ENCODE measurements at places on chromosomes 16 and 17. TPM values are rescaled to one million over a fixed set of nuclear protein-coding genes. Genes with fewer than 3 reads are reported as not detected.

GRCh38 chr17:82491533-82491932 lies 28.0 kb upstream of the FOXK2 start:
- DNase-seq = no peak

DNA sequence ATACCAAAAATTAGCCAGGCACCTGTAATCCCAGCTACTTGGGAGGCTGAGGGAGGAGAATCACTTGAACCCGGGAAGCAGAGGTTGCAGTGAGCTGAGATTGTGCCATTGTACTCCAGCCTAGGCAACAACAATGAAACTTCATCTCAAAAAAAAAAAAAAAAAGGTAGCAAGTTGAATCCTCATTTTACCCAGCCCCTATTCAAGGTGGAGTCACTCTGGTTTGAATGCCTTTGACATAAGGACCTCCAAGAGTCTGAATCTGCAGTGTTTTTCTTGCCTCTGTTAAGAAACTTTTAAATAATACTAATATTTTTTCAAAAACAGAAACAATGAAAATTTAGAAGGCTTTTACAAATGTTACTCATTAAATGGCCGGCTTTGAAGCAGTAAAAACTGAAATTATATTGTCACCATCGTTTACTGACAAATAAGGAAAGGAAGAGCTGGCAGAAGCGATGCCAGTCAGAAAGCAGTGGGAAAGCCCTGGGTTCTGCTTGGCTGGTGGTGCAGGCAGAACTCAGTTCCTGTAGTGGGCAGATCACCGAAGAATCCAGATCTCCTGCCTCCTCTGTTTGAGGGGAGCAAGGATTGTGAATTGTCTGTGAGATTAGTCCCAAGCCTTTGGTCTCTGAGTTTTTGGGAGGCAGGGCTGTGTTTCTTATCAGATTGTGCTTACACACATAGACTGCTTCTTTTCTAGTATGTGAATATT lies 99.7 kb upstream of the HAS3 start:
- DNase-seq = no peak

DNA sequence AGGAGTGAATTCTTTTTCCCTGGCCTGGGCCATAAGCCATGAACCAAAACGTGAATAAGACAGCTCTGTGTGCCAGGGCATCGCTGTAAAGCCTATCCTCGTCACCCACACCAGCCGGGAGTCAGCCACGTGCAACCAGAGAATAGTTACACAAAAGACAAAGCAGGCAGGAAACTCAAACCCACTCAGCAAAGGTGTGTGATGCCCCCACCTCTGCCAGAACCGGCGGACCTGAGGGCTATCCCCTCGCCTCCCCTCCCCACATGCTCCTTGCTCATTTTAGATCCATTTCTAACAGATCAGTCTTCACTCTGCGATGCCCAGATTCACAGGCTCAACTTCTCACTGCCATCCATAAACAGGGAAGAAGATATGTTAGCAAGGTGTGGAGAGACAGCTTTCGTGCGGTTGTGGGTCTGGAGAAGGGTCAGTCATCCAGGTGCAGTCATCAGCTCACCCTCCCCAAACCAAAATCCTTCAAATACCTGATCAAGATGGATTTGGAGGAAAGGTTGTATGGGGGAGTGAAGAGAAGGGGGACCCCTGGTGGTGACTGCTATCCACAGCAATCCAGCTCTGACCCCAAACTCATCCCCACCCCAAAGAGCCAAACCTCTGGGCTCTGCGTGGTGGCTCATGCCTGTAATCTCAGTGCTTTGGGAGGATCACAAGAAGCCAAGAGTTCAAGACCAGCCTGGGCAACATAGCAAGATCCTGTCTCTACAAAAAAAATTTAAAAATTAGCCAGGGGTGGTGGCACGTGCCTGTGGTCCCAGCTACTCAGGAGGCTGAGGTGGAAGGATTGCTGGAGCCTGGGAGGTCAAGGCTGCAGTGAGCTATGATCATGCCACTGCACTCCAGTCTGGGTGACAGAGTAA lies 219.2 kb downstream of the C16orf78 start:
- DNase-seq = no peak

GRCh38 chr16:29230671-29231096 lies 175.8 kb downstream of the NPIPB11 start:
- DNase-seq = peak; percentile 6

DNA sequence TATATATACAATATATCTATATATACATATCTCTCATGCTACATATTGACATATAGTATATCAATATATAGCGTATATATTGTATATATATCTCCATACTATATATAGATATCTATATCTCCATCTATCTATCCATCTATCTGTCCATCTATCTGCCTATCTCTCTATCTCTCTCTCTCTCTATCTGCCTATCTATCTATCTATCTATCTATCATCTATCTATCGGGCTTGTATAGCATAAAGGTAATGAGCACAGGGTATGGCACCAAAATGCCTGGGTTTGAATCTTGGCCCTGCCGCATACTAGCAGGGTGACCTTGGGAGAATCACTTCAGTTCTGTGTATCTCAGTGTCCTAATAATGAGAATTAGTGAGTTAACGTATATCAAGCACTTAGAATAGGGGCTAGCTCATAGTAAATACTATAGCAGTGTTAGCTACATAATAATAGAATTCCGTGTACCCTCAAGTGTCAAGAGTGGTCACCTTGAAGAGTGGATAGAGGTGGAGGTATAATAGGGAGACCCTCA lies 1.5 kb downstream of the ST6GALNAC1 start:
- DNase-seq = no peak

GRCh38 chr17:32835291-32835761 lies 41.6 kb downstream of the MYO1D start:
- no peak for DNase-seq

DNA sequence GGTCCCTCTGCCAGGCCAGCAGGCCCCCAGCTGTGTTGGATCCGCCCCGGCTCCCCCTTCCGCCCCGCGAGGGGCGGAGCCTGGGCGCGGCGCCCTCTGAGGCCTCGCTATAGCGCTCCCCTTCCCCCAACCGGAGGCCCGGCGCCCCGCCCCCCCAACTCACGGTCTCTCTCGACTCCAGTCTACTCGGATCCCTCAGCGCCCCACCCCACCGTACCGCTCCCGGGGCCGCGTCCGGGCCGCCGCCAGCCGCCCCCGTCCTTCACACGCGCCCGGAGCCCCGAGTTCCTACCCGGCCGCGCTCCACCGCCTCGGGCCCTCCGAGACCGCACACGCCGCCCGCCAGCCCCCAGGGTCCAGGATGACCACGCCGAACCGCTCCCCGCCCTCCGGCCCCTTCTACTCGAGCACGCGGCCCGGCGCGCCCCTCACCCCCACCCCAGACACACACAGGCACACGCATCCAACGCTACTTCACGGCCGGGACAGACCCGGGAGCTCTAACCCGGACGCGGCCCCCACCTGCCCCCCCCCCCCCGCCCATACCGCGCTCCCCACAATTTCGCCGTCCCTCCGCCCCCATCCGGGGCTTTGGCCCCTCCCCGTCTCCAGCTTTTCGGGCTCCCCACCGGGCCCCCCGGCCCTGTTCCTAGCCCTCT lies 1.4 kb downstream of the PHF23 start:
- peak; percentile 76 for DNase-seq

DNA sequence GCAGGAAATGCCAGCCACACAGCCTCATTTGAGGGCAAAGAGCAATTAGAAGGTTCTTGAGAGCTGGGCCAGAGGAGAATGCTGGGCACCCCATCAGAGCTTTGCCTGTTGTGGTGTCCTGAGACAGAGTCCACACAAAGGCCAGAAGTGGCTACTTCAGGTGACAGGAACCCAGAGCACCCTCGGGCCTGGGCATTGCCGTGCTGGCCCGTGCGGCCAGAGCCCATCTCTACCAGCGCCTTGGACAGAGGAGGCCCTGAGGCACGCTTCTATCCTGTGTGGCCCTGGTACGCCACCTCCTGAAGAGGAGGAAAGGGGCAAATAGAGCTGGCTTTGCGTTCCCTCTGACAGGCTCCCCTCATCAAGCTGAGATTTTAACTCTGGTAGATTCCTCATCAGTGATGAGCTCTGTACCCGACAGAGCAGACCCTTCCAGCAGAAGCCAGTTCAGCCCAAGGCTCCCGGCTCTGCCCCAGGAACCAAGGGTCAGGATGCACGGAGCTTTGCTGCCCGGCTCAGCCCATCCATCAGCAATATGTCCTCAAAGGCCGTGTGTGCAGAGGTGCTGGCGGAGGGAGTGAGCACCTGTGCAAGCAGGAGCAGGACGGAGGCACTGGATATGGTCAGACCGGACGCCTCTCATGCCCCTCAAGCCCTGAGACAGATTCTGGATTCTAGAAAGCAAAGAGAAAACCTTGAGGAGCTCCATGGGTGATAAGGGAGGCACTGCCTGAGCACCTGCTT lies 3.4 kb upstream of the RASD1 start:
- DNase-seq = no peak

- DNase-seq = no peak
Observed at GRCh38 chr16:47069313-47069712, 74.4 kb downstream of the NETO2 start.

- no peak for DNase-seq
Observed at GRCh38 chr16:57675741-57676551, 7.8 kb downstream of the ADGRG3 start.

DNA sequence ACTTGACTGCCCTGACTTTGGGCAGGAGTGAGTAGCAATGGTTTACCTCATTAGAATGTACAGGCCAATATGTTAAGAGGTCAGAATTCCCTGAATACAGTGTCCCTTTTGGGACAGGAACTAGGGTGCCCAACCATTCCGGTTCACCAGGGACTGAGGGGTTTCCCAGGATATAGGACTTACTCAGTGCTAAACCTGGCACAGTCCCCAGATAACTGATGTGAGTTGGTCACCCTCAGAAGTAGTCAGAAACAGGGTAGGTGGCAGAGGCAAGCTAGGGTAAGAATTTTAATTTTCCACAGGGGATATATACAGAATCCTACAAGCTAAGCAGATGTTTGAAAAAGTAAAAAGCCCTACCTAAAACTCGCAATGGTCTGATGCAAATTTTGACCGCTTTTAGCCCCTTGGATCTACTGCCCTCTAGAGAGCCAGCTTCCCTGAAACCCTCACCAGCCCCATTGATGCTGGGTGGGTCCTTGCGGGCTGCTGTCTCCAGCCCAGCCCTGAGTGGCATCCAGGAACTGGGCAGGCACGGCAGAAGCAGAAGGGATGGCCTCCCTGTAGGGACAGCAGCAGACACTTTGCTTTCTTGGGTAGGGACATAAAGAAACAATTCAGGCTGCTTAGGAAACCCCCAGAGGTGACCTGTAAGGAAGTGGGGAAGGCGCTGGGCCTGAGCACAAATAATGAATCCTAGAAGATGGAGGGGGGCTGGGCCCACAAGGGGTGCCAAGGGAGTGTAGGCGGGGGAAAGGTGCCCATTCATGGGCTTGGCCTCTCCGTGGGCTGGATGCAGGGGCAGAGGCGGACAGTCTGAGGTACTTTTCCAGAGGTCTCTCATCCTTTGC lies 434.8 kb downstream of the SLC39A11 start:
- no peak for DNase-seq

DNA sequence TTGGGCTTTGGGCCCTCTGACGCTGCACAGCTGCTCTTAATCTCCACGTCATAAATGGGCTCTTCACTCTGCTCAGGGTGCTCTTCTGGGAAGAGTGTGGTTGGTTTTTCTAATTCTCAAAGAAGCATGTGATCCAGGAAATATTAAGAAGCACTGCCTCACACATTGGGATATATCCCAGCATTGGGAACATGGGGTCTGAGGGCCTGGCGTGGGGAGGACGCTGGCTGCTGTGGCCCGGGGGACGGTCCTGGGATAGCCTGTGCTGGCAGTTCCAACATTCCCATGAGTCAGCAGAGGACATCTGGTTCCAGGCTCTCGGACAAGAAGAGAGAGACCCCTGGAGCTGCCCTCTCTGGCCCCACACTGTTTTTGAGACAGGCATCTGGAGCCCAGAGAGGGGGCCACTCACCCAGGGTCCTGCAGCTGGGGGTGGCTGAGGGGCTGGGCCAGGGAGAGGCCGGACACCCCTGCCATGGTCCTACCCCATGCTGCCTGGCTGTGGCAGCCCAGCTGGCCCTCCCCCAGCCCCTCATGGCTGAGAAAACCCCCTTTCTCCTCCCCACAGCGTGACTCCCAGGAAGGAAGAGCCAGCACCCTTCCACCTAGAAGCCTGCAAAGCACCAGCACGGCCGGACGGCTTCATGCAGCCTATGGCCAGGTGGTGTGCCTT lies 58.8 kb downstream of the NT5M start:
- no peak for DNase-seq

DNA sequence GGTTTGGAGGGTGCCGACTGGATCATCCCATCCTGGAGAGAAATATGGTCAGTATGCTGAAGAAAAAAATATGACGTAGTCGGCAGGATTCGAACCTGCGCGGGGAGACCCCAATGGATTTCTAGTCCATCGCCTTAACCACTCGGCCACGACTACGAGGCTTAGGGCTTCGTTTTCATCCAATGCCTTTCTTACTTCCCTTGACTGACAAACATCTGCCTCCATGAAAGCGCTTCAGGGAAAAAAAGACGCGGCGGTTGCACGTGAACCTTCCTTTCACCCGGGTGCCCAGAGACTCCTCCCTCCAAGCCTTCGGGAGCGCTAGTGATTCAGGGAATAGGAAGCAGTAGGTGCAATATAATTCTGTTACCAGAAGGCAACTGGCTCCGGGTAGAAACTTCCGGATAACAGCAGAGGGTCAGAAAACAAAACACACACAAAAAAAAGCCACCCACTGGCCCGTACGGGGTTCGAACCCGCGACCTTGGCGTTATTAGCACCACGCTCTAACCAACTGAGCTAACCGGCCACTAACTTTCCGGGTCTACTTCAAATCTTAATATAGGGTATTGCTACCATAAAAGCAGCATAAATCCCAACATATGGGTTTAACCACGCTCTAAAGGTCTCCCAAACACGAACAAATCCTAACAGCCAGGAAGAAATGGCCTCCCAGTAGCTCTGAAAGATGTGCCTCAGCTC lies 16.3 kb upstream of the AURKB start:
- peak; percentile 83 for DNase-seq

DNA sequence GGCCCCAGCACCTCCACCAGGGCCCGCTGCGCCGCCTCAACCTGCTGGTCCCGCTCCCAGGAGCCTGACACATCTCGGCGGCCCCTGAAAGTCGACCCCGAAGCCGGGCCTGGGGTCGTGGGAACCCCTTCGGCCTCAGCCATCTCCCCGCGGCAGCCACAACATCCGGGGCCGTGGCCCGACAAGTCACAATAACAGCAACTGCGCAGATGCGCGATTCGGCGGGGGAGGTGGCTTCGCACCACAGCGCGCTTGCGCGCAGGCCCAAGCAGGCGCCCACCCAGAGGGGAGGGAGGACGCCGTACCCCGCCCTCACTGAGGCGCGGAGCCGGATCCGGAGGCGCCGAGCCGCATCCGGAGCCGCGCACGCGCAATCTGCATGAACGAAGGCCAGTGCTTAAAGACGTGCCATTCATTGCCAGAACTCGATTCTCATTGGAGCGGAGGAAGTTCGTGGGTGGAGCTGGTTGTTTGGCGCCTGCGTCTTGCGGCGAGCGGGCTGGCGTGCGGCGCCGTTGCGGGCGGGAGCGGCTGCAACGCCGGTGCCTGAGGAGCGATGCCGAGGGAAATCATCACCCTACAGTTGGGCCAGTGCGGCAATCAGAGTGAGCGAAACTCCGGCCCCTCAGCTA lies at the start of the genes RETREG3 and TUBG1:
TSS of gene RETREG3 (minus strand) at position 193 of the 632 bp plus-strand sequence. CDS start at position 143, 50 bp downstream.
TSS of gene TUBG1 (plus strand) at position 502 of the 632 bp plus-strand sequence. CDS start at position 557, 55 bp downstream.
- DNase-seq = peak; percentile 99

GRCh38 chr16:3020247-3020603 lies at the start of gene TNFRSF12A:
Gene TNFRSF12A, plus strand, starts transcription at chr16:3020368. Its CDS starts 30 bp downstream, at chr16:3020398.
- DNase-seq = peak; percentile 80

GRCh38 chr16:85878875-85879274 lies 20.1 kb upstream of the IRF8 start:
- peak; percentile 34 for DNase-seq

The KRT33B gene
- not detected for total RNA-seq

The RHBDF1 gene
- total RNA-seq = 50.6 TPM

The WNT3 gene
- 0.52 TPM for total RNA-seq

The KCNJ18 gene
- not detected for total RNA-seq

The PTGES3L gene
- 4.7 TPM for total RNA-seq

The KRTAP2-1 gene
- not detected for total RNA-seq

The CCL7 gene
- not detected for total RNA-seq

The TPPP3 gene
- total RNA-seq = 12.3 TPM

The NPIPA7 gene
- total RNA-seq = 7.5 TPM

The EPX gene
- total RNA-seq = not detected
